ENCODE measurements at places on chromosomes 7 and 10.

GRCh38 chr10:33492701-33493345 is 158.4 kb upstream of the NRP1 start:
- DNase-seq: no peak

- no peak for DNase-seq
These were observed 98.6 kb upstream of the DIP2C start for GRCh38 chr10:787933-788651.

GRCh38 chr10:111303887-111304286 is 227.1 kb downstream of the ADRA2A start:
- DNase-seq: no peak

DNA sequence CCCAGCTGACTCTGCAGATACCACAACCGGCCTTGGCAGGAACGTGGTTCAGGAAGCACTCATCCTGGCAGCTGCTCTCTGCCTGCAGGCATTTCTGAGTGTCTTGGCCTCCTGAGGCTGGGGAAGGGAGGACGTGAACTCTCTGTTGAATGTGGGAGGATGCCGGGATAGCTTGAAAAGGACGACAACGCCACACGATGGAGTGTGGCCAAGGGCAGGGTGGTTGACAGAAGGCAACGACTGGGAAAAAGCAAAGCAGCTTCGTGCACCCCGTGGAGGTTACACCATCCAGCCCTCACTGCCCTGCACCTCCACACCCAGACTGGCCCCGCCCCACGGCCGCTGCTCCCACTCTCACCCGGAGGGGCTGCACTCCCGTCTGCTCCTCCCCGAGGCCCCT is 466.1 kb upstream of the FOXK1 start:
- no peak for DNase-seq

- no peak for DNase-seq
These were observed 46.8 kb downstream of the NRAP start for GRCh38 chr10:113617086-113617485.

- no peak for DNase-seq
These were observed 522.1 kb upstream of the FOXK1 start for GRCh38 chr7:4159761-4160554.

- DNase-seq: no peak
These were observed 56.5 kb downstream of the COL1A2 start for GRCh38 chr7:94451187-94451586.

DNA sequence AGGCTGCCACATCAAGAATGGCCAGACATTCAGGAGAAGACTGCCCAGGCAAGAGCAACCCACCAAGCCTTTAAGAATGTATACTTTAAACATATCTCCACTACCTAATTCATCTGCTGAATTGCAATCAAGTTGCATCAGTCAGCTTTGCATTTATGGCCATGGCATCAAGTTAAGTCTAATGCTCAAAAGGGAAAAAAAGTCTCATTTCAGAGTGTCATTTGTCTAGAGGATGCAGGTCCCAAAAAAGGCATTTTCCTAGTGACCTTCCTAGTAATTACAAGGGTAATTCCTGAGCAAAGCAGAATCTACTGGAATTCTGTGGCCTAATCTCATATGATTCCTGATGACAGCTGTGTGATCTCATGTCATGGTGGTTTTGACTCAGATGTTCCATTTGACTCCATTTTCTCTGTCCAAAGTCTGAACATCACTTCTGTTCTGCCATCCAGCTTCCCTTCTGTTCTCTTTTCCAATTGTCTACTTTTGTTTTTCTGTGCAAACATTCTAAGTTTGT is 7.3 kb upstream of the CABCOCO1 start:
- DNase-seq: no peak

- peak; percentile 36 for DNase-seq
These were observed 379.7 kb upstream of the ZMIZ1 start for GRCh38 chr10:78688901-78689583.

DNA sequence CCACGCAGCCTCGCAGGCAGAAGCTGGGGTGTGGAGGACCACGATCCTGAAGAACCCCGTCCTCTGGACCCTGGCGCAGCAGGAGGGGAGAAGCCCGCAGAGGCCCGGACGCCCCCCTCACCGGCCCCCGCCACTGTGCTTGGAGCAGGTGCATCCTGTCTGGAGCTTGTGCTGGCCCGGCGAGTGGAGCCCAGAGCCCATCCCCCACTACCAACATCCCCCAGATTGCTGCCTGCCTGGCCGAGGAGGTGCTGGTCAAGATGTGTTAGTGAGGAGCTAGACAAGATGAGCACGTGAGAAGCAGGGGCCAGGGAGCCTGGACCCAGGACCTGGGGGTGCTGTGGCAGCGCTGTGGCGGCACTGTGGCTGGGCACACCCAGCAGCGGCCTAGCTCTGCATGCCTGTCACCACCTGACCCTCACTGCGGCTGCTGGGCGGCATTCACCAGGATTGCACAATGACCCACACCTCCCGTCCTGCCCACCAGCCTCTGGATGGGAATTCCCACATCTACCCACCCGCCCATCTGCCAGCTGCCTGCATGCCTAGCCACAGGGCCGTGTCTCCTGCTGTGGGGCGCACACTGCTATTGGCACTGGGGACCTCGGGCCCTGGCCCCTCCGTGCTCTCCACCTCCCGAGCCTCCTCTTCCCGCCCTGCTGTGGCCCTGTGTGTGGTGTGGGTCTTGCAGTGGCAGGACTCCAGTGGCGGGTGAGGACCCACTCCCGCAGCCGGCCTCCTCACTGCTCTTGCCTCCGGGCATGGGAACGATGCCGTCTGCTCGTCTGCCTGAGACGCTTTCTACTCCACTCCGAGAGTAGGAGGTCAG is 11.8 kb downstream of the GPR146 start:
- no peak for DNase-seq

DNA sequence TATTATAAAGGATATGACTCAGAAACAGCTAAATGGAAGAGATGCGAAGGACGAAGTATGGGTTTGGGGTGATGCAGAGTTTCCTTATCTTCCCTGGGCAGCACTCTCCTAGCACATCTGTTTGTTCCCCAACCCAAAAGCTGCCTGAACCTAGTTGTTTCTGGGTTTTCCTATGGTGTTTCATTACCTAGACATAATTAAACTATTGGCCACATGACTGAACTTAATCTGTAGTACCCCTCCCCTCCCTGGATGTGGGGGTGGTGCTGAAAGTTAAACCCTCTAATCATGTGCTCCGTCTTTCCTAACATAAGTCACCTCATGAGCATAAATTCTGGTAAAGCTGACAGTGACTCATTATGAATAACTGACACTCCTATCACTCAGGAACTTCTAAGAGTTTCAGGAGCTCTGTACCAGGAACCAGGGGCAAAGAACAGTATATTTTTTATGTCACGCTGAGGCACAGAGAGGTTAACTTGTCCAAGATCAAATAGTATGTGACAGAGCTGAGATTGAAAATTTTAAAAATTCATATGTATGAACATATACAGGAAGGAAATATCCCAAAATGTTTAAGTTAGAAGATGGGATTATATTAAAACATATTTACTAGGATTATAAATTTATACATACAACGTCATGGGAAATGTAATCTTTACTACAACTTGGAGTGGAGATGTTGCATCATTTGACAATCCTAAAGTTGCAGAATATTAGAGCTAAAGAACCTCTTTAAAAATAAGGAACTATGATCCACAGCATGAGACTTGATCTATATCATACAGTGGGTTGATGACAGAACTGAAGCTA is 4.8 kb downstream of the STRIP2 start:
- no peak for DNase-seq

DNA sequence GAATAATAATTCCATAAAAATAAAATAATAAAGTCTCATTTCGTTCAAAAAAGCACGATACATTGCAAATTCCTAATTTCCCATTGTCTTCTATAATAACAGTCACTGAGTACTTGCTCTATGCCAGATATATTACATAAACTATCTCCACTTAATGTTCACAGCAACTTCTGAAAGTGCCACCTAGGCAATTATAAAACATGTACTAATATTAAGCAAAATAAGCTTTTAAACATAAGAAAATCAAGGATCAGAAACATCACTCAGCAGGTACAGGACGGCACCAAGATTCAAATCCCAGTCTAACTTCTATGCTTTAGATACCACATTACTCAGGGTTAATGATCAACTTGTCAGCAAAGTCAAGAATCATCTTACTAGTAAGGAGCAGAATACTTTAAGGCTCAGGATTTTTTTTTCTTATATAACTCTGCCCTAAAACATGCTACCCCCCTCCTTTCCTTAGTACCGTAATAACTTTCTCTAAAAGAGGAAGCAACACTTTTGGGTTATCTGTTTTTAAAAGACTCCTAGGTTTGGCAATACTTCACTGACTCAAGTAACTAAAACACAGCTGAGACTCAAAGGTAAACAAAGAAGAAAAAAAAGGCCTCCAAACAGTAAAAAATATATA is 51.3 kb downstream of the USP6NL start:
- no peak for DNase-seq

DNA sequence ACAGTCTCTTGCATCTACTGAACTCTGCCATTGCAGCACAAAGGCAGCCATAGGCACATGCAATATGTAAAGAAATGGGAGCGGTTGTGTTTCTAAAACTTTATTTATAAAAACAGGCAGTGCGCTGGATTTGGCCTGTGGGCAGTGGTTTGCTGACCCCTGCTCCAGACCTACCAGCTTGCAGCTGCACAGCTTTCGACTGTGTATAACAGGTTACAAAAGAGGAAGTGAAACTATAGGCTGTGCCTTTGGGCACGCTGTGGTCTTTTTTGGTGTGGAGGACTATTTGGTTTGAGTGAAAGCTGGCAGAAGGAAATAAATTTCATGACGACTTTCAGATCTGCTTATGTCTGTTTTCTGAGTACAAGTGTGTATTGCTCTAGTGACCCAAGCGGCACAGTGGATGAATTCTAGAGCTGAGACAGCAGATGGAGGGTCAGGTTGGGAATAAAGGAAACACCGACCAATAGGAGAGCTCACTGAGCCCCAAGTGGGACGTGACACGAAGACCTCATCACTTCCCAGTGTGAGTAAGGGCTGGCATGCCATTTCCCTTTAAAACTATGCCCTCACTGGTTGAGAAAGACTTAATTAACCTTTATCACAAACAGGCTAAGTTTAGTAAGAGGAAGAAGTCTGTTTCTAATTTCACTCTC is 152.7 kb downstream of the ANK3 start:
- DNase-seq: no peak

GRCh38 chr10:63832686-63833085 is 311.5 kb downstream of the REEP3 start:
- DNase-seq: no peak

GRCh38 chr10:77698267-77698931 is 60.8 kb upstream of the KCNMA1 start:
- DNase-seq: no peak

- DNase-seq: no peak
These were observed 324.3 kb downstream of the DNAJB6 start for GRCh38 chr7:157660971-157661610.

DNA sequence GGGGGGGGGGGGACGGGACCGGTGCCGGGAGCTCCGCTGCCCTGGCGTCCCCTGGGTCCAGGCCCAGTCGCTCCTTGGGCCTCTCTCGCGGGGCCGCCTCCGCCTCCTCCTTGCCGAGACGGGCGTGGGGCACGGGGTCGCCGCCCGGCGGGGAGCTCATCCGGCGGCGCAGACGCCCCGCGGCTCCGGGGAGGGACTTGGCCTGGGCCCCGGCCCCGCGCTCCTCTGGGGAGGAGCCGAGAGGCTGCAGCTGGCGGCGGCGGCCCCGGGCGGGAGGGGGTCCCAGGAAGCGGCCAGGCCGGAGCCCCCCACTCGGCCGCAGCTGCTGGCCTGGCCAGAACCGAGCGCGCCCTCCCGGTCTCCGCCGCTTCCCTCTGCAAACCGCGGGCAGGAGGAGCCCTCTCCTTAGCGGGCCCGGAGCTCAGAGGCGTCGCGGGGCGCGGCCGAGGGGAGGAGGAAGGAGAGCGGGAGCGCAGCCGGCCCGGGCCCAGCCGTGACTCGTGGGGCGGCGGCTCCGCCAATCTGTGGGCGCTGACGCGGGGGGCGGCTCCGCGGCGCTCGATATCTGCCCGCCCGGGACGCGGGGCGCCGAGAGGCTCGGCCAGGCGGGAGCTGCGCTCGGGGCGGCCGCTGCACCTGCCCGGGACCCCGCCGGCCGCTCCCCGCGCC is at the start of gene FAM20C:
Gene FAM20C, plus strand, starts transcription at position 591 of the 669 bp plus-strand sequence. CDS start 629 bp downstream, outside the sequence.
- peak; percentile 47 for DNase-seq

DNA sequence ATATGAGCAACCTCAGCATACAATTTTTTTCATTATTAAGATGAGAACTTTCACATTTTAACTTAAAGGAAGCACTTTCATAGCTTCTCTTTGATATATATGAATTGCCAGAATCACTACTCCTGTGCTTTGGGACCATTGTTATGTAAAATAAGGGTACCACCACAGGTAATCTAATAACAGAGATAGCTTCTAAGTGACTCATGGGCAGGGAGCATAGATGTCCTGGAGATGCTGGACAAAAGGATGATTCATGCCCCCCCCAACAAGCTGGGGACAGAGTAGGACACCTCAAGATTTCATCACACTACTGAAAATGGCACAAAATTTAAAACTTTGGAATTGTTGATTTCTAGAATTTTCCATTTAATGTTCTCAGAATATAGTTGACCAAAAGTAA is 641.1 kb downstream of the PCDH15 start:
- DNase-seq: no peak

DNA sequence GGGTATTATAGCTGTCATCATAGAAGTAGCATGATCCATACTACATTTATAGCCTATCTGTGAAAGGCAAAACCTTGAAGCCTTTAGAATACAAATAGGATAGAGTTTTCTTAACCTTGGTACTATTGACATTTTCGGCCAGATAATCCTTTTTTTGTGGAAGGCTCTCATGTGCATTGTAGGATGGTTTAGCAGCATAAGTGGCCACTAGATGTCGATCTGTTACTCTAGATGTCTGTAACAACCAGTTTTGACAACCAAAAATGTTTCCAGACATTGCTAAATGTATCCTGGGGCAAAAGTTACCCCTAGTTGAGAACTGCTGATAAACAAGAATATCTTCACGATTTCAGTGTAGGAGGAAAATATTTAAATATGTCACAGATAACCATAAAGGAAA is 319.4 kb upstream of the GALNT17 start:
- DNase-seq: no peak

- no peak for DNase-seq
These were observed 103.6 kb downstream of the CACNA2D1 start for GRCh38 chr7:82339958-82340357.

DNA sequence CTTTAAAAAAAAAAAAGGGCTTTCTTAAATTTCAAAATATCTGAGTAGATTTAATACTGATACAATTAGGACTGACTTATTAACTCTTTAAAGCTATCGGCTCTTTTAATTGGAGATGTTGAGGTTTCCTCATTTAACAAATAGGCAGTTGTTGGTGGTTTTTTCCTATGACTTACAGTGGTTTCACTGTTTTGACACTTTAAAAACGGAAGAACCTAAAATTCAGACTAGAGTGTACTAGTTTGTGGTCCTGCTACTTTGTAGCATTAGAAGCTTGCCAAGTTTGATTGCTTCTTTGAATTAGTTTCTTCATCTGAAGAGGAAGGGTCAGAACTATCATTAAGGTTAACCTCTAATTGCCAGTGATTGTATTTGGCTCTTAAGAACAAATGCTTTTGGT is 27.7 kb downstream of the CUL1 start:
- no peak for DNase-seq

GRCh38 chr7:105617280-105618015 is 36.2 kb upstream of the EFCAB10 start:
- no peak for DNase-seq

GRCh38 chr10:107104026-107104652 is 60.4 kb downstream of the SORCS1 start:
- DNase-seq: no peak

Data from NCI-H1105 treated with DMSO at 0.1 percent for 48 hours (cell line).